T-helper 22 cell (primary cell): ENCODE measurements at places on chromosomes 1 and 21.

DNA sequence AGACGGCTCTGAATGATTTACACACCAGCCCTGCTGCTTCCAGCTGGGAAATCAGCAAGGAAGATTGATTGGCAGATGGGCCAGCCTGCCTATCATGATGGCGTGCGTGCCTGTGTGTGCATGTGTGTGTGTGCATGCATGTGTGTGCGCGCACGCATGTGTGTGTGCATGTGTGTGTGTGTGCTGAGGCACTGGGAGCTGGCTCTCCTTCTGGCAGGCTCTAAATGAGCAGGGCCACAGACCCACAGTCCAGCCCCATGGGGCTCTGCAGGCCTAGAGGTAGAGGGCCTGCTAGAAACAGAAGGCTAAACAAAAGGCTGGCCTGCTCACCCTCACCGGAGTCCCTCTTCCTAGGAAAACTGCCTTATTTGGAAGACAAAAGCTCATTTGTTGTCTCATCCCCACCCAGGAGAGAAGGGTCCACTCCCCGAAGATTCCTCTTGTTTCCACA, 6.0 kb downstream of the KLHDC8A start:
- DNase-seq = no peak

- no peak for DNase-seq
Observed at GRCh38 chr21:29105218-29105617, 25.2 kb upstream of the MAP3K7CL start.

GRCh38 chr1:156143765-156144489, 9.5 kb upstream of the SEMA4A start:
- no peak for DNase-seq

GRCh38 chr1:58003988-58004387, 542.5 kb downstream of the OMA1 start:
- DNase-seq = no peak

DNA sequence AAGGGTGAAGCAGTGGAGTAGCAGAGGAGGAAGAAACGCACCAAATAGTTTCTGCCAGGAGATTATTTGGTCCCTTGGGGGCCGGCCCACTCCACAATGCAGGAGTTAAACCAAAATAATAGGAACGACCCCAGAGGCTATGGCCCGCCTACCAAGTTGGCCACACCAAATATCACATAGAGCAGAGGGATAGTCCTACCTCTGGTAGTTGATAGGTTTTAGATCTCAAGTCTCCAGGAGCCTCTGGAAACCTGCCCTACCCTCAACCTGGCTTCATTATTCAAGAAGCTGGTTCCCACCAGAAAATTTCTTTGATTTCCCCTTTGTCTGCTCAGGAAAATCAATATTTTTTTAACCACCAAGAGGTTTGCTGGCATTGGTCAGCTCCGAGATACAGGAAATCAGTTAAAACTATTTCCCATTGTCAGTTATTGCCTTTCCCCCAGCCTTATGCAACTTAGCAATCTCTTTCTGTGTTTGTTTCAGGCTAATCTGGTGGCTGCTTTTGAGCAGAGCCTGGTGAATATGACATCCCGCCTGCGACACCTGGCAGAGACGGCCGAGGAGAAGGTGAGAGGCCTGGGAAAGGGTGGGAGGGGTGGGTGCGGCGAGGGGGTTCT, 35.5 kb upstream of the IPO9 start:
- no peak for DNase-seq

- DNase-seq = no peak
Observed at GRCh38 chr1:56199061-56199460, 380.3 kb downstream of the PLPP3 start.

DNA sequence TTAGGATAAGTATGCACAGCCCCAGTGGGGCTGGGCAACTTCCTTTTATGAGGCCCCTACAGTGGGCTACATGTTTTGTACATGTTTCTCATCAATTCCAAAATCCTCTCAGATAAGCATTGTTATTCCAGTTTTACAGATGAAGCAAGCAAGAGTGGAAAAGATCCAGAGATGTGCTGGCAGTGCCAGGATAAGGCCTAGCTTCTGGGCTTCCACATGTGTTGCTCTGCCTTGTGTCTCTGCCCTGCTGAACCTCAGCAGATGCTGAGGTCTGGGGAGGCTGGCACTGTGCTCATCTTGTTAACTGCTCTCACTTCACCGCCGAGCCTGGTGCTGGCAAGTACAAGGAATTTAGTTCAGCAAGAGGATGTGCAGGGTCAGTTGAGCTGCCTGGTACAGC, 202.1 kb downstream of the TRABD2B start:
- no peak for DNase-seq

DNA sequence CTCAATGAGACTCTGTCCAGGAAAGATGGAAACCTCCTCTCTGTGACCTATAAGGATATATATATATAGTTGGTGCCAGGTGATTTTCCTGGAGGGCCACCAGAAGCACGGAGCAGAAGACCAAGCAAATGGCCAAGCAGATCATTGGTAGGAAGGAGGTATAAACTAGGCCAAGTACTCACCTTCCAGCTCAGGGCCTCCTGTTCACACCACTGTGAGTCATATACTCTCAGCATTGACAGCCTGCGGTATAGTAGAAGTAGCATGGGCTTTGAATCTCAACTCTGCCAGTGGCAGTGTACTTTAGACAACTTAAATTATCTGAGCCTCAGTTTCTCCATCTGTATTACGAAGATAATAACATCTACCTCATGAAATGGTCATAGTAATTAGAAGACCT, 15.4 kb downstream of the IL12RB2 start:
- no peak for DNase-seq

DNA sequence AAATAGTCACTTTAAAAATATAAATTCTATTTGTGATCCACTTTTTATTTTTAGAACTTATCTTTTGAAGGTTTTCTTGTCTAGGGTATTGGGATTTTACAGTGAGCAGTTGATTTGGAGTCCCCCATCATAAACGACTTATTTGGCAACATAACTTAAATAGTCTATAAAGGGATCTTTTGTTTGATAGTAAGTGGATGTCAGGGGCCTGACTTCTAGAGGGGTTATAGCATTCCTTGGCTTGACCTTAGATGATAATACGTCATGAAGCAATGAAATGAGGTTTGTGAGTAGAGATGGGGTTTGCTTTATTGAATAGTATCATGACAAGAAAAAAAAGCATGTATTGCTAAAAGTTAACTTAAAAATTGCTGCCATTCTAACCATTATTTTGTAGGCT, 17.8 kb downstream of the VPS45 start:
- DNase-seq = no peak

DNA sequence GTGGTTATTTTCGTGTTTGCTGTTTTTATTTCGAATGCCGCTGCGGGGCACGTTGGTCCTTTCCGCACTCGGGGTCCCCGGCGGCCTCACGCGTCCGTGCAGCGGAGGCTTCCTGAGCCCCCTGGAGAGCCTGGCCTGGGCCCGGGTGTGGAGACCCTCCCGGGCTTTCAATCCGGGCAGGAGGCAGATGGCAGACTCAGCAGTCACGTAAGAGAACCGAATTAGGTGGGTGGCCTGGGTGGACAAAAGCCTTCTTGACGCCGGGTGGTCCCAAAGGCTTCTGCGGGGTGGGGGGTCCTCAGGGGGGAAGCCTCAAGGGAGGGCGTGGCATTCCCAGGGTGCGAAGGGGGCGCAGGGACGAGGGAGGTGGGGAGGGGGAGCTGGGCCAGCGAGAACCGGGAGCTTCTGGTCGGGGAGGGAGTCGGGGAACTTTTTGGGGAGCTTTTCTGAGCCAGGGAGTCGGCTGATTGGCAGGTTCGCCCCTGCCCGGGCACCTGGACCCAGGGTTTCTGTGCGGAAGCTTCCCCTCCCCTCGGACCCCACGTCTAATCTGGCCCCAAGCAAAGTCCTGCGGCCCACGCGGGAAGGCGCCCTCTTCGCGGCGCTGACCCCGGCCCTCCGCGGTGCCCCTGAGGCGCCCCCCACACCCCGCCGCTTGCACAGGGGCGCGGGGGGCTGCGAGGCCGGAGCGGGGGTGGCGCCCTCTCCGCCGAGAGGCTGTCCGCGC, 1.3 kb upstream of the HES4 start:
- no peak for DNase-seq

DNA sequence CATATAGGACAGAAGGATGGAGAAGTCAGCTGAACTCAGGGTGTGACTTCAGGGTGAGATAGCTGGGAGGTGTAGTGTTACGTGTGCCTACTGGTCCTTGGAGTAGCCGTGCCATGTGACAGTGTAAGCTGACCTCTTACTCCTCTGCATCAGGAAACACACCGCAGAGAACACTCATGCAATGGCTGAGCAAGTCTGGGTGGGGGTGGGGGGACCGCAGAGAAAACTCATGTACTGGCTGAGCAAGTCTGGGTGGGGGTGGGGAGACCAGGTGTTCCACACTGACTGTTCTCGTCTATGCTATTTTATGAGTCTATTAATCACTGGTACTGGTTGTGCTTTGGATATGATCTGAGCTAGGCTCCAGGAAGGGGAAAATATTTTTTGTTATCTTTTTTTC, 233.1 kb downstream of the PAPPA2 start:
- no peak for DNase-seq

GRCh38 chr1:197302775-197303174, 34.7 kb downstream of the CRB1 start:
- DNase-seq = no peak

DNA sequence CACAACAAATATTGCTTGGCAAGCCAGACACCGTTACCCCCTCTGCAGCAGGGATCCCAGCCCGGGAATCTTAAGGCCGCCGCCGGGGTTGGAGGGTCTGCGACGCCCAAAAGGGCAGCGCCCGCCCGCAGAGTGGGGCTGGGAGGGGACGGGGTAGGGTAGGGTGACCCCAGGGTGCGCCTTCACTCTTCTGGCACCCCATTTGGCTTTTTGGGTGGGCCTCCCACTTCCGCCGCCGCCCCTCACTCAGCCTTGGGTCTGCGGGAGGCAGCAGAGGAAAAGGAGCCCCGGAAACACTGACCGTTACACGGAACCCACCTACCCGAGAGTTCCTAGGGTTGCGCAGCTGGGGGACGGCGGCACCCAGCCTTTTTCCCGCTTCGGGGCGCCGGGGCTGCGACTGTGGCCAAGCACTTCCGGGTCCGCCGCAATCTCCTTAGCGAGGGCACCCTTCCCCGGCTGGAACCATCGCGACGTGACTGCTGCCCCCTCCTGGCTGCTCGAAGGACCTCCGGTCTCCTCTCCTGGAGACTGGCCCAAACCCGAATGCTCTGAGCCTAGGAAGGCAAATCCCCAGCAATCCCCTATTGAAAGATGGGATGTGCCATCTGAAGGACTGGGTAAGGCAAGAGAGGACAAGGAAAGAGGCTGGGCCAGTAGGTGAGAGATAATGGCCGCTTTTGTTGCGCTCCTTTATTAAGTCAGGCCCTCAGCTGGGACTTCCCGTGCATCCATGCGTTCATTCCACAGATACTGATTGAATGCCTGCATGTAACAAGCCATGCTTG, at the start of gene PIGC:
Gene PIGC, minus strand, starts transcription at position 404 of the 788 bp plus-strand sequence. CDS start 1,447 bp downstream, outside the sequence.
- DNase-seq = peak; percentile 77

GRCh38 chr1:227915564-227916553, 31.9 kb downstream of the WNT9A start:
- no peak for DNase-seq

DNA sequence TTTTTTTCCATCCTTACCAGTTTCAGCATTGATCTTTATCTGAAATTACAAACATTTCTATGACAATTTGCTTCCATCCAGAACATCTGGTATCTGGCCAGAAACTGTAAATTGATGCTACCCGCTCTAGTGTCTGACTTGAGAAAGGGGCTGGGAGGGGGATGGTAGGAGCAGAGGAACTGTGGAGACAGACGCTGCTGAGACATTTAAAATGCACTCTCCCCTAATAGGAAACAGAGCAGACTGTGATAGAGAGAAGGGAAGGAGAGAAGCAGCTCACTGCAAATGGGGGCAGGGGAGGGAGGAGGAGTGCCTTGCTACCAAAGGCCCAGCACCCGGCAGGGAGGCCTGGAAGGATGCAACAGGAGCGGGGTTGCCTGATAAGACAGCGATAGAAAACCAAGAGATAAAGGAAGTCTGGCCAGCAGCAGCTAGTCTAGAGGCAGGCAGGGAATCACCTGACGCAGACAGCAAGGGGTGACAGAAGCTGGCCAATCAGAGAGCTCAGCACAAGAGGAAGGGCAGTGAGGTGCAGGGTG, 195.5 kb upstream of the NFIA start:
- no peak for DNase-seq

GRCh38 chr1:223886516-223886921, 40.8 kb upstream of the TP53BP2 start:
- no peak for DNase-seq

DNA sequence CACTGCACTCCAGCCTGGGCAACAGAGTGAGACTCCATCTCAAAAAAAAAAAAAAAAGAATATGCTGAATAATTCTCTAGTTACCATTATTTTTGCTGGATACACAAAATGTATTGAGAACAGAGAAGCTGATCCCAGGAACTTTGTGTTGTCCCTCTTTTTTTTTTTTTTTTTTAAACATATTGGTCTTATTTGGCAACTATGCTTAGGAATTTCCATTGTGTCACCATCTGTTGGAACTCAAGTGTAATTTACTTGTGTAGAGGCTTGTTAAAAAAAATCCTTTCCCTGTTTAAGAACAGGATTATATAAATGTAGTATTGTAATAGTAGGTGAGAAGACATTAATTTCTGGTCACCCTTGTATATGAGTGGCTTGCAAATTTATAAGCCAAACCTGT, 28.6 kb downstream of the CAMSAP2 start:
- DNase-seq = no peak

DNA sequence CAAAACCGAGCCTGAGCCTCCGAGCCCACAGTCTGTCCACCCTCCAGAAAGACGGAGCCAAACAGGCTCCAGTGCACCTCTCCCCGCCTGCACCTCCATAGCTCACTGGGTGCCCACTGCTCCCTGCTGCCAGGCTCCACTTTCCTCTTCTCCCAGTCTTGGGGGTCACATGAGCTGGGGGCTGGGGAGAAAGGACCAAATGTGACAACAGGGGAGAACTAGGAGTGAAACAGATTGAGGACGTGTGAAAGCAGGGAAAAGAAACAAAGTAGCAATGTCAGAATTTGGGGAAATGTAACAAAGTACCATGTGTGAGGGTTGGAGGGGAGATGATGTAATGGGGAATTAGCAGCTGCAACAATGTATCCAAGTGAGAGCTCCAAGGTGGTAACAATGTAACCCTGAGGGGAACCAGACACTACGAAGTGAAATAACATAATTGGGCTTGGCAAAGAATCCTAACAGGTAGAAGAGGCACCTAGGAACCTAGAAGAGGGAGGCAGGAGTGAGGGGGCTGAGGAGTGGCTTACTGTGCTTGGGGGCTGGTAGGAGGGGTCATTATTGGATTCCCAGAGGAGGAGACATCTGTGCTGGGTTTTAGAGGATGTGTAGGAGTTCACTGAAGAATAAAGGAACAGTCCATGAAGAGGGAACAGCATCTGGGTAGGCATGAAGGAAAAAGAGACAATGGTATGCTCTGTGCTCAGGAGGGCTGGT, 12.5 kb downstream of the SDC3 start:
- no peak for DNase-seq

DNA sequence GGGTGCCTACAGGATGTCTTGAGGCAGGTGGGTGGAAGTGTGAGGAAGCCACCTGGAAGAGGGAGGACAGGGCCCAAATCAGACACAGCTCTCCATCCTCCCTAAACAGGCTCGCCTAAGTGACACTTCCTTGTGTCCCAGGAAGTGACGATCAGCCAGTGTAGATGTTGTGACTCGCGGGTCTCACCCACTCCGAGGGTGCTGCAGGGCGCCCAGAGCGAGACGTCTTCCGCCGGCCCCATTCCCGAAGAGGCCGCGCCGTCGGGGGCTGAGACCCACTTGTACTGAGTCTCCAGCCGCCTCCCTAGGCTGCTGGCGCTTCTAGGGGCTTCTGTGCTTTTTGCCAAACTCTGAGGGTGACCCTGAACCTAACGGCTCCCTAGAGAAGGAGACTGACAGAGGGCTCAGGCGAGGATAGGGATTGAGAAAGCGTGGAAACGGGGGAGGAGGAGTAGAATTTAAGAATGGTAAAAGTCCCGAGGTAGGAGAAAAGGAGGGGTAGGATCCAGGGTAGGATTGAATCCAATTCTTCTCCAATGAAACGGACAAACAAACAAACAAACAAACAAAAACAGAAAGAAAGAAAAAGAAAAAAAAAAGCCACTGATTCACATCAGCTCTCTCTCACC, 543 bp upstream of the MARK1 start:
- DNase-seq = no peak
